ENCODE measurements at places on chromosomes 12 and 14.

DNA sequence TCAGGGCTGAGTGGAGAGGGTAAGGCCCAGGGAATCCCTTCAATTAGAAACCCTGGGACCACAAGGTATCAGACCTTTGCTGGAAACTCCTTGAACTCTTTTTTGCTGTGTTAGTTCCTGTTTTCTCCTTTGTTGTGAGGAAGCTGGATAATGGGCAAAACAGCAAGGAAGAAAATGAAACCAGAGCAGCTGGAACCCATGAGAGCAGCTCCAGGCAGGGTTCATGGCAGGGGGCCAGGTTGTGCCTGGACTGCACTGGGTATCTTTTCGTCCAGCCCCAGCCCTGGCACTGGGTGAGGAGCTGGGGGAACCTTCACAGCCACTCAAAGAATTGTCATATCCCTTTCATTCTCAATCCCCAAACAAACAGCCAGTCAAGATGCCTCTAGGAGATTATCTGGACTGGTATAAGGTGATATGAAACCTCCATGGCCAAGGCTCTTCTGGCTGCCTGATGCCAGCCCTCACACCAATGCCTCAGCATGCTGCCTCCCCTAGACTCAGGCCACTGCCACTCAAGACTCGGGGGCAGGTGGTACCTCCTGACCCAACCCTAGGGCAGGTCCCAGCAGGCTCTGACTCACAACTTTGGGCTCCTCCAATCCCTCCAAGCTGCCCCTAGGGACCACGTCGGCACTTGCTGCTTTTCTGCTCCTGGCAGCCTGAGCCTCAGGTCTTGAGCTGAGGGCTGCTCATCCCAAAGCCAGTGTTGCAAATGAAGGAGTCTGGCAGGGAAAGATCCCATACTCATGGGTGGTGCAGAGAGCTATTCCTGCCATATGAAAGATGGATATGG, 16.5 kb downstream of the FAM186B start:
- no peak for DNase-seq

DNA sequence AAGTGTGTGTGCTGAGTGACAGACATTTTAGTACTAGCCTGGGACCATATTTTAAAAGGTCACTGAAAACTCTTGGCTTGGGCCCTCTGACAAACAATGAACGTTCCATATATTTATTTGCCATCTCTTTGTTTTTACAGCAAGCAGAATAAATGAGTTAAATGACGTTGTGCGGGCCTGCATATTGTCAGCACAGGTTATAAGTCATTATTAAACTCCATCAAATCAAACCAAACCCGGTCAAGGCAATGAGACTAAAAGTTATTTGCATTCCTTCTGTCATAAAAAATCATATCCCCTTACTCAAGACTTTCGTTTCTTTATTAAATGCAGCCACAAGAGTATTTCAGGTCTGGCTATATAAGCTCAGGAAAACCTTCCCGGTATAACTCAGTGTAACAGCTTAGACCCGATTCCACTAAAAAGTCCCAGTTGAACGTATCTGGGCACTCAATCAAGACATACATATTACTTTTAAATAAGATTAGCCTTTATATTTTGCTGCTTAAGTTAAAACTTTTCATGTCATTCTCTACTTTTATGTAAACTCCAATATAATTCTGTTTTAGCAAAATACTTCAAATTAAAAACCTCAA, 84.9 kb downstream of the DICER1 start:
- no peak for DNase-seq

DNA sequence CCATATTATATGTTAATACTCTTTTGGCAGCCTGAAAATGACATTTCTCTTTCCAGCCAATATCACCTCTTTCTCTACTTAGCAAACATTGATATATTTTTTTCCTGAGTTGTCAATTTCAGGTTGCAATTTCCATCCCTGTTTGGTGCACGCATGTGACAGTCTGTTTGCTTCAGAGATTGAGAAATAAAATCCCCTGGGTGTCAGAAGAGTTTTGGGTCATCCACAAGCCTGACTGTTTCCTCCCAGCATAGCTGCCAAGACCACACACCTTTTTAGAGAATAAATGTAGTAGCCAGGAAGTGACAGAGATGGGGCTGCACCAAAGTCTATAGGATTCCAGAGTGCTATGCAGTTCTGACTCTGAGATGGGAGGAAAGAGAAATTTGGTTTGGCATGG, 144.9 kb upstream of the NOS1 start:
- DNase-seq = no peak

DNA sequence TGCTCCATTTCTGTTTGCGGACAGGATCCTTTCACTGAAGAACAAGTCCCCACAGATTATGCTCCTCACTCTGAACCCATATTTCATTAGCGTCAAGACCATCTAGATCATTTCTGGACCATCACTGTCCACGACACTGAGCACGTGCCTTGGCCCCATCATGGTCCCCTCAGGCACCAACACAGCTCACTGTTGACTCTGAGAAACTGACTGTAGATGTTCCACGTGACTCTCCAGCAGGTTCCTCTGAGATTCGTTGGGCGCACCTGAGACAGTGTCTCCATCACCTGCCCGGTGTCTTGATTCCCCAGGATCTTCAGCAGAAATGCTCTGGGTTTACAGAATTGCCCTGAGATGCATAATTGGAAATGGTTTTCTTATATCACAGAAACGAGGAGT, 985.4 kb downstream of the TMEM121 start:
- no peak for DNase-seq

- DNase-seq = no peak
Measured at GRCh38 chr12:49868952-49869815, 26.3 kb upstream of the BCDIN3D start.

DNA sequence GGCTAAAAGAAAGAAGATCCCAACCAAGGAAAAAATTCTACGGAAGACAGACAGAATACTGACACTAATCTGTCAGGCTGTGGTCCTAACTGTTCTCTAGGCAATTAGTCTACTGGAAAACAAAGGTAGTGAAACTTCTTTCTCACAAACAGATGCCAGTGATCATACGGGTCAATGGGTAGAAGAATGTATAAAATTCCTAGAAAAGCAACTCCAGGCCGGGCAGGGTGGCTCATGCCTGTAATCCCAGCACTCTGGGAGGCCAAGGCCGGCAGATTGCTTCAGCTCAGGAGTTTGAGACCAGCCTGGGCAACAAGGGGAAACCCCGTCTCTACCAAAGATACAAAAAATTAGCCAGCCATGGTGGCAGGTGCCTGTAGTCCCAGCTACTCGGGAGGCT, 64.8 kb downstream of the HECTD4 start:
- no peak for DNase-seq

DNA sequence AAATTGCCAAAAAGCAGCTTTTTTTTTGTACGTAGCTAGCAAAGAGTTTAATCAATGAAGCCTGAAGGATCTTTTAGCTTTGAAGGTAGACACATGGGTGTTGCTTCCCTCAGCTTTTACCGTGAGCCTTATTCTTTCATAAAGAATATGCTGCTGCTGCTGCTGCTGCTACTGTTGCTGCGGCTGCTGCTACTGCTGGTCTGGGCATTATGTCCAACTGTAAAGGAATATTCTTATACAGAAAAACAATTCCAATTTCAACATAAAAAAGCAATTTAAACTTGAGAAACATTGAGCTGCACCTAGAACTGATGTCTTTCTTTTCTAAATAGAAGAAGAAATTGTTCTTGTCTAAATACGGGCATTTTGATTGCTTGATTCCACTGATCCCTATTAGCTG, 38.9 kb upstream of the PPP1R12A start:
- DNase-seq = no peak

DNA sequence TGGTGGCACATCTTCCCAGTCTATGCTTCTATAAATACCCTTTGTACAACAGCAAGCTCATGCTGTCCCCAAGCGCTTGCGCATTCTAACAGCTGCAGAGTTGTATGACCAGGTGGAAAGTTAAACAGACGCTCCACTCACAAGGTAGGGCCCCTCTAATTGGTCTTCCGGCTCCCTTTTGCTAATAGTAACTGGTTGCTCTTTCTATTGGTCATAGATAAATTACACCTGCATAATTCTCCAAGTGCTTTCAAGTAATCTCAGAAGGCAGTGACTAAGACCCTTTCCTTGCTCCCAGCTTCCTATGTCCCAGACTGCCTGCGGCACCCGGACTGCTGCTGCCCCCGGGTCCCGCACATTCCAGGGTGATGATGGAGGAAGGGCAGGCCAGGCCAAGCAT, 6.1 kb upstream of the TSPAN9 start:
- DNase-seq = no peak

DNA sequence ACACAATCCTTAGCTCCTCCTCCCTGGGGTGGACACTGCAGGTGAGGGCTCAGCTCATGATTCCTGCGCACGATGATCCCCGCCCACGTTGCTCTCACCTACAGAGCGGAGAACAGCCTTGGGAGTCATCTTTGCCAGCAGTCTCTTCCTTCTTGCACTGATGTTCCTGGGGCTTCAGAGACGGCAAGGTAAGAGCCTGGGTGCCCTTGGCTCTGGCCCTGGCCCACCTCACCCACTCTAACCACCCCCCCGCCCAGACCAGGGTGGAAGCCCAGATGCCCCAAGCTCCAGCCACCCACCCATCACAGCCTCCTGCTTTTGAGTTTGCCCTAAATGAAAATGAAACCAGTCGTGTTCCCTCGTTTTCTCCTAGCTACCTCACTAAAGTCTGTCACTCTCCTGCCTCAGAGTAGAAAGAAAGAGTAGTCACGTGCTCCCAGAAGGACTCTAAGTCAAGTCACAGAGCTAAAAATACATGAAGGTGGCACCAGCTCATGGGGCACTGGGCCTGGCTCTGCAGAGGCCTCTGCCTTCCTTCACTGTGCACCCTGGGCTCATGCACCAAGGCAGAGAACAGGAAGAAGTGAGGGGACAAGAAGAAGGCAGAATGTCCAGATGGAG, 9.0 kb downstream of the TAPBPL start:
- DNase-seq = no peak

- DNase-seq = no peak
Measured at GRCh38 chr12:131836193-131836592, 8.0 kb downstream of the MMP17 start.
